ENCODE measurements at places on chromosomes 6 and 20.

- no peak for DNase-seq
Observed at GRCh38 chr6:56096541-56096940, 150.8 kb downstream of the COL21A1 start.

DNA sequence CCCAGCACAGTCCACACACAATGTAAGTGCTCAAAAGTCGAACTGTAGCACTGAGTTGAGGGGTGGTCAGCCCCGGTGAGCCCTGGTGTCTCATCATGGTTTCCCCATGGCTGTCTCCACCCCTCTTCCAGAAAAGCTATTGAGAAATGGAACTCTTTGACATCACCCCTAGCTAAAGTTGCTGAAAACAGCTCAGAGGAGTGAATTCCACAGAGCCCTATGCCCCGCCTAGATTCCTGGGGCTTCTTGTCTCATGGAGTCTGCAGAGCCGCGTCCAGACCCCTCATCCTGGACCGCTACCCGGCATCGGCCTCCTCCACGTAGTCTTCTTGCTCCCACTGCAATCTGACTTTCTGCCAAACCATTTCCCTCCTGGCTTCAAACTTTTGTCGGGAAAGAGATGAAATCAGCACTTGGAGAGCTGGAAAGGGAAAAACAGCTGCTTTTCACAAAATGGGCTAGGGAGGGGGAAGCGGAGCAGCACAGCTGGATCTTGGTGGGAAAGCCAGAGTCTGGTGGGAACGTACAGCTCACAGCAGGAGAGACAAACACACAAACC is 132.2 kb downstream of the SNX5 start:
- DNase-seq = no peak

- DNase-seq = no peak
Observed at GRCh38 chr6:41247882-41248705, 19.9 kb downstream of the TREML4 start.

DNA sequence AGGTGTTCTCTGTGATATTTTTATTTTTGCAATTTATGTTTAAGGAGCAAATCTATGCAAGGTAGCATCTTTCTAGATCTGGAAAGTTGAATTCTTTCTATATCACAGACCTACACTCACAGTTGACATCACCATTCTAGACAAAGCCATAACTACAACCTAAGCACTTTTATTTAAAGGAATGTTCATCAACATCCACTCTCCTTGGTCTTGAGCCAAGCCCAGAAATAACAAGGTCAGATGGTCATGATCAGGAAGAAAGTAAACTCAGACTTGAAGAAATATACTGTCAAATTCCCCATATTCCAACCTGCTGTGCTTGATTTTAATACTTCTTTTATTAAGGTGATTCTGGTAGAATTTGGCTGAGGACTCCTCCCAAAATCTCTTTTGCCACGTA is 32.2 kb downstream of the MMUT start:
- no peak for DNase-seq

- no peak for DNase-seq
Observed at GRCh38 chr6:99522531-99522930, 7.3 kb upstream of the USP45 start.

- DNase-seq = no peak
Observed at GRCh38 chr6:47066418-47066817, 24.3 kb upstream of the ADGRF1 start.

DNA sequence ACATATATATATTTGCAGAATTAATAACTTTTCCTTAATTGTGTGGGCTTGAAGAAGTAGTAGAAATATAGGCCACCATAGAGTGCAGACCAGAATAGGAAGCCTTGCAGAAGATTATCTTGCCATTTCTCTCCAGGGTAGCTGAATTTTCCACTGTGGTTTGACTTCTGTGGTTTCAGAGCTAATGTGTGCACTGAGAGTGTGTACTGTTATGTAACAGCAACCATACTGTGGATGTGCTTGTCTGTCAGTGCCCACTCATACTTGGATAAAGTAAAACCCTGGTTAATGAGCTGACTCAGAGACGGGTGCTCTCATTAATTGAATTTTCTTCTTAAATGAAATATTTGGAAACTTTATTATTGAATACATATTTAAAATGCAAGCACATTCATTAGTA is 57.2 kb downstream of the CEP43 start:
- peak; percentile 24 for DNase-seq

DNA sequence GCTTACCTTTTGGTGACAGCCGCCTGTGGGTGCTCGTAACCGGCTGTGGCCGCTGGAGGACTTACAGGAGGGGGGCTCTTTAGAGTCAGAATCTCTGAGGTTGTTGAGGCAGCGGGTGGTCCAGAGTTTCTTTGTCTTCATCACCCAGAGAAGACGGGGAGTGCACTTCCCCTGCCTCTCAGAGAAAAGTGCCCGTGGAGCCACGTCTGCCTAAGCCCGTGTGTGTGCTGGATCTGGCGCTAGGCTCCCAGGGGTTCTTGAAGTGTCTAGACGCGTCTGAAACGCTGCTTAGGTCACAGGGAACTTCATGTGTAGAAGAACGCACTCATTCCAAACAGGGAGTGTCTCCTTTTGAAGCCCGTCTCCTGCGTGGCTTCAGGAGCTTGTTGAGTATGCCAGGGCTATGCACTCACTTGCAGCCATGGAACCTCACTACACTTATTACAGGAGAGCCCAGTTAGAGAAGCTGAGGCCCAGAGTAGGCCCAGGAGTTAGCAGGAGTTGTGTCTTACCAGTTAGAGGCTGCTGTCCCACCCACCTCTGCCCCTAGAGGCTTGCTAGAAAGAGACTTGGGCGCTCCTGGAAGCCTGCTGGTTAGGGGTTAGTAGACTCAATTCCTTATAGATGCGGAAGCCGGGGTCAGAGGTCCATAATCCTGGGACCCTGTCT is 1.3 kb downstream of the LSM14B start:
- DNase-seq = no peak

- no peak for DNase-seq
Observed at GRCh38 chr20:34675993-34676641, 775 bp downstream of the PIGU start.

DNA sequence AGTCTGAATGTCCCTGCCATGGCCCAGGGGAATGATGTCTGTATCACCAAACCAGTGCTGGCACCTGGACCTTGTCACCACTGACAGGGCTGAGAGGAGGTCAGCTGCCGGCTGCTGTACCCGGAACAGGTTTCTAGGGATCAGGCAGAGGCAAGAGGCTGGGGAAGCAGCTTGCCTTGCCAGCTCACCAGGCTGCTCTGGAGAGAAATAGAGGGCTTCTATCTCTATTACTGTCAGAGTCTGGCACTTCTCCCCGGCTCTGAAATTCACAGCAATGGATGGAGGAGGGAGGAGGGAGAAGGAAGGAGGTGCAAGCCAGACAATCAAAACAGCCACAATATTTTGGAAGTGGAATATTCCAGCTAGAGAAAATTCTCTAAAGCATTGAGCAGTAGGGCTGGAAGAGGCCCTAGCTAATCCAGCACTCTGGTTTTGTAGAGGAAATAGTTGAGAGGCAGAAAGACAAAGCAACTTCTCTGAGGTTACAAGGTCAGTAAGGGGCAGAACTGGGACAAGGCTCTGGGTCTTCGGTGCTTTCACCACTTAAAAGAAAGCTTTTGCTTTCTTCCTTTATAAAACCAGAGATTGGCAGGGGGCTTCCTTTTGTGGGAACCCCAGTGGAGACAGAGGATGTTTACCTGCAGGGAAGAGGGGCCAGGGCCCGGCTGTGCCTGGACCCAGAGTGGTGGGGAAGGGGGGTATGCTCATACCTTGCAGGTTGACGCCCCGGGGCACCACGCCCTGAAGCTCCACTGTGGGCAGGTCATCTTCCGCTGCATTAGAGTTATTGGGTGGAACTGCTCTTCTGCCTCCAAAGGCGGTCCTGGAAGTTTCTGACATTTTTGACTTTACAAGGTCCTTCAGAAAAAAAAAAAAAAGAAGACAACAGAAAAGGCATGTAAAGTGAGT is 2.4 kb downstream of the F13A1 start:
- no peak for DNase-seq

DNA sequence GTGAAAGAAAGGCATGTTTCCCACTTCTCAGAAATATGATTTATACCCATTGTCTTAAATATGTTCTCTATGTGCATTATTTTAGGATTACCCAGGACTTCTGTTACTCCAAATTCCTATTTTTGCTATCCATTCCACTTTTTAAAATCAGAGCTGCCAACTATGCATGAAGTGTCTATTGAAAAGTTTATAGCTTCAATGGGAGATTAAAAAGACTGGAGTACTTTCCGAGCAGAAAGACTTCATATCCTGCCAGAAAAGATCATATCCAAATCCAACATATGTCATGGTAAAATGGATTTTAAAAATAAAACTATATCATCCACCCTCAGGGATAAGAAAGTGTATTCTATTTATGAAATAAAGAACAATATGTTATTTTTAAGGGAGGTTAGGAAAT is 212.7 kb downstream of the COL12A1 start:
- no peak for DNase-seq

- DNase-seq = peak; percentile 58
Observed at GRCh38 chr6:157273756-157274470, 49.4 kb downstream of the TMEM242 start.

DNA sequence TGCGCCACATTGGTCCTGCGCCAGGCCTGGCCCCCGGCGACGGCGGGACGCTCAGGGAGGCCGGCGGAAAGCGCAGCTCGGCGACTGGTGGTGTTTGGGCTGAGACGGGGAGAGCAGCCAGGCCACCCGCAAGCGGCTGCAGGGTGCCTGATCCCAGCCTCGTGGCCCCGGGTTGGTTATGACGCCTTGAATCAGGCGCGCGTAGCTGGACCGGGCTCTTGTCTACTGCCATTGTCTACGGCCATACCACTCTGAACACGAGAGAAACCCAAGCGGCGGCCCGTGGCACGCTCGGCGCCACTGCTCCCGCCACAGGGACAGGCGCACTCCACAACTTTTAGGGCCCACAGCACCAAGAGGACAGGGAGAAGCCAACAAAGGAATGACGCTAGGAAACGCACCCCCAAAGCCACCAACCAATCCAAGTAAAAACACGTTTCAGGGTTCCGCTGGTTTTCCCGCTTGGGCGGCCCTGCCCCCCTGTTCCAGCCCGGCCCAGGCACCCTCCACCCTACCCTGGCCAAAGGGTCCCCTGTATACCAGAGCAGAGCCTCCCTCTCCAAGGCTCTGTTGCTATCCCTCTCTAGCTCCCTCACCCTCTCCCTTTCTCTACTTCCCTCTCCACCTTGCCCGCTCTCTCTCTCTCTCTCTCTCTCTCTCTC is 1849.3 kb upstream of the DEFB115 start:
- DNase-seq = no peak

- no peak for DNase-seq
Observed at GRCh38 chr20:57964011-57964862, 254.4 kb upstream of the PMEPA1 start.

DNA sequence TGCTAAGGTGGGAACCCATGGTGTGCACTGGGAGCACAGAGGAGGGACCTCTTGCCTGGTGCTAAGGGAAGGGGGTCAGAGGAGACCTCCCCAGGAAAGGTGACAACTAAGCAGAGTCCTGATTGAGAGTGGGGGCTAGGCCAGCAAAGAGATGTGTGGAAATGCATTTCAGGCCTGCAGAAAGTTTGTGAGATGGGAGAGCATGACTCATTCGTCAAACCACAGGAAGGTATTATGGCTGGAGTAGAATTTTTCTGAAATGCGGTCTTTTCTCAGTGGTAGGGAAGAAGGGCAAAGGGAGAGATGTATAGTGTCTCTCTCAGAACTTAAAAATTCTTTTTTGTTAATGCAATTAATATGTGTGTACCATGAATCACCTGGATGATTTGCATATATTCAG is 23.6 kb upstream of the EDN1 start:
- DNase-seq = no peak

DNA sequence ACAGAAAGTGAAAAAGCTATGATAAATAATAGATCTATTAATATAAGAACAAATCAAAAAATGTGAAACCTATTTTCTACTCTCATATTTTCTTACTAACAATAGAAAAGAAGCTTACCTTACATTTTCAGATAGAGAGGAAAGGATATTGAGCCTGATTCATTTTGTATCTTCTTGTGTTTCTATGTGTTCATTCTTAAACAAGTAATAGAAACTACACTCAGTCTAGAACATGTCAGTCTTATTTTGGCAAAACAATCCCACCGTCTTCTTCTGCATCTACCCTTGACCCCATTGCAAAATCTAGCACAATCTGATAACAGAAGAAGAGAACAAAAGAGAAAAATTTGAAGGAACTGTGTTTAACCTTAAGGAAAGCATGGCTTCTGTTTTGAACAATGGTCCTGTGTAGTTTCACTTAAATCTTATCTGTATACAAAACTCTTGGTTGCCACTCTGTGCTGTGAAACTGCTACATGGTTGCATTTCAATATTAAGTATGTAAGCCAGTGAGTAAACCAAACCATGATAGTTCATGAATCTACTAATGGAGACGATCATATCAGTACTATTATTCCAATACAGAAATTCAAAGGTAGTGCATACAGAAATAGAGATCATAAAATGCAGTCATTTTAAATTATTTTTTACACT is 69.5 kb upstream of the LGSN start:
- DNase-seq = no peak

DNA sequence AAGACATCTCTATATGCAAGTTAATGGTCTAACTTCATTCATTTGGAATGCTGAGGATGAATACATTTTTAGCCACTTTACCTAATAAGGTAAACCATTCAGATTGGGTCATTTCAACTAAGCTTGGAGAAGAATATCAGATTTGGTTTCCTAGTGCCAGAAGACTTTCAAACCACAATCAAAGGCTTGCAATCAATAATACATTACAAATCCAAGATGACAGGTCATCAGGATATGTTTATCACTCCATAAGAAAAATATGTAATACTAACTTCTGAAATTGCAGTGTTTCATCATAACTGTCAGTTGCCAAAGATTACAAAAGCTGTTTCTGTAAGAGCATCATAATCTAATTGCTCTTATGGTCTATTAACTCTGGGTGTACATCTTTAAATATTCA is 654.0 kb downstream of the COL12A1 start:
- no peak for DNase-seq

- no peak for DNase-seq
Observed at GRCh38 chr20:25272223-25273000, 24.5 kb downstream of the PYGB start.

DNA sequence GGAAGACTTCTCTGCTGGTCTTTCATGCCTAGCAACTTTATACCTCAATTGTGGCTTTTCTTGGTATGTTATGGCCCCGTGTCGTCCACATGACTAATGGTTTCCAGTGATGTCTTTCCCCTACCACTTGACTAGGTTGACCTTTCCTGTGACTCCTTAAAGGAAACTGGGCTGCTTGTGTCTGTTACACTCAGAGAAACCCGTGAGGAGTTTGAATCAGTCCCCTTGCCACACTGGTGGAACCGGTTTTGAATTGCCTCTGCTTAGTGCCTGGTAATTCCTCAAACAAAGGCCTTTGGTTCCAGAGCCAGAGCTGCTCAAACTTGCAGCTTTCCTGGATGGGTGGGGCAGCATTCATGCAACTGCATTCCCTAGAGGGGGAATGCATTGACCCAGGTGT is 21.9 kb downstream of the ECT2L start:
- no peak for DNase-seq
